ENCODE measurements at places on chromosomes 13 and 19.

DNA sequence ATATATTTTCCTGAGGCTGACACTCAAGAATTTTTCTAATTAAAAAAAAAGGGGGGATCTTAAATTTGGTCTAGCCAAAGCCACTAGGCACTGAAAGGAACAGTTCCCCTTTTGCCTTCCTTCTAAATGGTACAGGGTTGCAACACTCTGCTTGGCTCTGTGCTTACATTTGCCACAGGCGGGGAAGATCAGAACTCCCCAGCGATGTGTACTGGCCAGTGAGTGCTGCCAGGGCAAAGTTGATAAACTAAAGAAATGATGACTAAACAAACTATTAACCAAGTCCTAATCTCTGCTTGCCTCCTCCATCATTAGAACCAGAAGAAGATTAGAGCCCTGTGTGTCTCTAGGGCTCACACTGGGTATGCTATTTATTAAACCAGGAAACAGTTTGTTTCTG lies 75.3 kb upstream of the SCEL start:
- no peak for DNase-seq

DNA sequence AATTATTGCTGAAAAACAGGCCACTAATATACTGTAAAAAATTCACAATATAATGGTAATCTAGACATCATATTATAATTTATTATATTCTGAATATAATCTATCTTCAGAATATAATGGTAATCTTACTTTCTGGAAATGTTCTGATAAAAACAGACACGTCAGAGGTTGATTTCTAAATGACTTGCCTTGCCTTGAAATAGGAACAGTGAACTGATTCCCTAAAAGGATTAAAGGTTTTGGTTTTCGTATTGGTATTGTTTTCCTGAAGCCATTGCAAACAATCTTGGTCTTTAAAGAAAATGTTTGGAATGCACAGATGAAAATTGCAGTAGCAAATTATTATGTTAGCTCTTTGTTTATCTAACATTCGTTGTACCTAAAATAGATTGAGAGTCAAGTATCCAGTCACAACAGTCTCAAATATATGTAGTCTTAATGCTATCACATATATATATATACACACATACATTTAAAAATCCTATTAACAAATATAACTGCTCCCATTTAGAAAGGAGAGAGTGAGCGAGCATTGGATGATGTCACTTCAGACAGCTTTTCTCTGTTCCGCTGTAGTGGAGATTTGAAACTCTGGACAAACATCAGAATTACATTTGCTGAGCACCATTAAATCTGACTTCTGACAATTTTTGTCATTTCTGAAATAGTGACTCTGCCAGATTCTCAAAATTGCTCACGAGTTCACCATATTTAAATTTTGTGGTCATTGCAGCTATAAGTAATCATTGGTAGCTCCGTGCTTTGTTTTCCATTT lies 1.7 kb downstream of the ITM2B start:
- DNase-seq, result no peak

DNA sequence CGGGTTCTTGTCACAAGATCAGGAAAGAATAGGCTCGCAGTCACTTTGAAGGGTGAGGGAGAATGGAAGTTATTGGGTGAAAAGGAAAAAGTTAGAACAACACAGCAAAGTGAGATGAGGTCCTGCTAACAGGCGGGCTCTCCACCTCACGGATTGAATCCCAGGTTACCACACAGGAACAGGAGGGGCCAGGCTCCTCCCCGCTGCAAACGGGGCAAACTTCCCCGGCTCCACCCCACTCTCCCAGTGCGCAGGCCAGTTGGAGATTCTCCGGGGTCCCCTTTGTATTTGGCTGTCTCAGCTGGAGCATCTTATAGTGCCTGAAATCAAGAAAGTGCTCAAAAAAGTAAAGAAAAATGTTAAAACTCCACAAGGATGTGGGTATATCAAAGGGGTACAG lies 78.3 kb upstream of the IPO5 start:
- no peak for DNase-seq

DNA sequence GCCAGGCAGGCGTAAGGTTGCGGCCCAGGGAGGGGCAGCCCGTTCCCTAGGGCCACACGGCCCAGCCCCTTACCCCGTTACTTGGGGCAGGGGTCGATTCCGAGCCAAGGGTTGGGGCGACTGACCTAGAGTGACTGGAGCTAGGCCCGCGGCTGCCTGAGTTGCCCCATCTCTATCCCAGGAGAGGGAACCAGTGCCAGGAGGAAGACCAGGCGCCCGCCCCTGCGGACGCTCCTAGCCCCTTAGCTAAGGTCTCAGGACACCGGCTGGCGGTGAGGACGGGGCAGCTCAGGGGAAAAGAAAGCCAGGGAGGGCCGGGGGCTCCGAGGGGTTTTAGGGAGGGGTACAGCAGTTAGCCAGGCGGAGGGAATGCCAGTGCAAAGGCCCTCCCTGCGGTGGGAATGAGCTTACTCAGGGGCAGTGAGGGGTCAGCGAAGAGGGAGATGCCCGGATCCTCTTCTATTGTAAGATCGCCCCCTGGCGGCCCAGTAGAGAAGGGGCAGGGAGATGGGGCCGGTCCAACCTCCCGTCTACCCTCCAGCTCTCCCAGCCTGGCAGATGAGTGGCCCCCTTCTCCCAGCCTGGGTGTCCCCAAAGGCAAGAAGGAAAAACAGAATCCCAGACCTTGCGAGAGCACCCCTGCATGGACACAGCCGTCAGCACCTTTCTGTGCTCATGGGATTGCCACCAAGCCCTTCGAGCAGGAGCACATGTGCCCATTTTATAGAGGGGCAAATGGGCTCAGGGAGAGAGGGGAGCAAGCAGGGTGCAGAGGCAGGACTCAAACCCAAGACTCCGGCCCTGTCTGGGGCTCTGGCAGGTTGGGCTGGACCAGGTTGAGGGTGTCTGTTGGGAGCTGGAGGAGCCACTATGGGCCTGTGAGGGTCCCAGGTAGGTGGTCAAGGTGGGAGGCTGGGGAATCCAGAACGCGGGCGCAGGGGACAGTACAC lies 16.3 kb downstream of the CILP2 start:
- DNase-seq, result peak; percentile 21

- no peak for DNase-seq
Measured at GRCh38 chr19:23716792-23717191, 29.8 kb upstream of the ZNF675 start.

DNA sequence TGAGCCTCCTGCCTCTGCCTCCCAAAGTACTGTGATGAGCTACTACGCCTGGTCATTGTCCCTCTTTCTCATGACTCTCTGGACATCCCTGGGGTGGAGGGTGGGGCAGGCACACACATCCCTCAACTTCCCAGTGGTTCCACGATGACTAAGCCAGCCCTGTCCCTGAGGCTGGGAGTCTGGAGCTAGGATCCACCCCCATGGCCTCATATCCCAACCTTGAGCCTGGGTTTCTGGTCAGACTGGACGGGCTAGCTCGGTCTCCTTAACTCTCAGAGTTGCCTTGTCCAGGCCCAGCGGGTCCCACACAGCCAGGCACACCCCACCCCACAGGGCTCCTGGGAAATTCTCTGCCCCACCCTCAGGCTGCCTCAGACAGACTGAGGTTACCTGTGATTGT lies 19.6 kb downstream of the IER2 start:
- DNase-seq, result no peak

- DNase-seq, result no peak
Measured at GRCh38 chr13:95156208-95156607, 145.0 kb downstream of the ABCC4 start.

GRCh38 chr19:17889609-17890214 lies 18.0 kb downstream of the SLC5A5 start:
- DNase-seq, result no peak

Measured in stimulated activated CD8-positive, alpha-beta memory T cell treated with anti-CD3 and anti-CD28 coated beads, Interleukin-4, amount 100 ng/mL, for 4 hours (primary cell).